ENCODE measurements at places on chromosomes 4 and X.

DNA sequence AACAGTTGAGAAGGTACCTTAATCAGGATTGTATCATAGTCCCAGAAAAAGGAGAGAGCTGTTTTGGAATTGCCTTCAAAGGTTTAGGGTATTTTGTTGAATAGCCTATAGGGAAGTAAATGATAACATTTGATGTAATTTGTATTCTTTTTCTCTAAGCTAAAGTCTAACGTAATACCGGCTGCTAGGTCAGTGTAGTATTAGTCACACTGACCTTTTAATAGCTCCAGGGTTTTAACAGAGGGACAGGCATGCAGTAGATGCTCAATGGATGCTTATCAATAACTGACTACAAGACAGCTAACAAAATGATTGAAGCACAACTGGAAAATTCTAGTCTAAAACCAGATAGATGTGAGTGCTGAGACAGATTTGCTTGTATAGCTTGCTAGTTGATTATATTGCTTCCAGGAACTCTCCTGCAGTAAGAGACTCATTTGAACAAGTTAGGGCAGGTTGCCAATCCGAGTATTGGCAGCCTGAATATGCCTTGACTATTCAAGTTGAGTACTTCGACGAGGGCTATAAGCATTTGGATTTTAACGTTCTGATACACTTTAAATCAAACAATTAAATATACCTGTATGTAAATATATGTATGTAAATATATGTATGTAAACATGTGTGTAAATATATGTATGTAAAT lies 16.5 kb upstream of the PNPLA4 start:
- DNase-seq: no peak

DNA sequence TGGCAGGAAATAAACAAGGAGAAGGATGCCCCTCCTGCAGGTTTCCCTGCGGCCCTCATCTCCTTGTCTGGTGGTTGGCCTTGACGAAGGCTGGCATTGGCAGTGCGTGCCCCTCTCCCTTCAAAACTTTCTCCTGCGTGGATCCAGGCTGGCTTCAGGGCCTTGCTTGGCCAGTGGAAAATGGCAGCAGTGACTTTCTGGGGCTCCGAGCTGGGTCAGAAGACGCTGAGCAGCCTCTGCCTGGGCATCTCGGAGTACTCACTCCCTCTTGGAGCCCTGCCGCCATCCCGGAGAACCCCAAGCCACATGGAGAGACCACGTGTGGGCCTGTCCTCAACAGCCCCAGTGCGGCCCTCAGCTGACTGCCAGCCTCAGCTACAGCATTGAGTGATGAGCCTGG lies 39.5 kb downstream of the ADRA2C start:
- no peak for DNase-seq

DNA sequence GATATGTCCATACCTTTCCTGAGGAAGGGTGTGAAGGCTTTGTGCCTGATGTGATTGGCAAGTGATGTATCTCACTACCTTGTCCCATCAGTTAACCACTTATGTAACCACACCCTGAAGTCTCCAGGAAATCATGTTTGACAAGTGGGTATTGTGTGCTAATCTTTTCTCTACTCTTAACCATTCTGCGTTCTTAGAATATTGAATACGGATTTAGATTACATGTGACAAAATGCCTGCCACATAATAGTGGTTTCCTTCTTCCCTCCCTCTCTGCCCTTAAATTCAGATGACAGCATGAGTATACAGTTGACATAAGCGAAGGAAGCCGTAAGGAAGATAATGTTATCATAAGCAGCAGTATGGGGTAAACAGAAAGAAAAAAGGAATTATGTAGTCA lies 108.4 kb downstream of the KLHL8 start:
- DNase-seq: no peak

DNA sequence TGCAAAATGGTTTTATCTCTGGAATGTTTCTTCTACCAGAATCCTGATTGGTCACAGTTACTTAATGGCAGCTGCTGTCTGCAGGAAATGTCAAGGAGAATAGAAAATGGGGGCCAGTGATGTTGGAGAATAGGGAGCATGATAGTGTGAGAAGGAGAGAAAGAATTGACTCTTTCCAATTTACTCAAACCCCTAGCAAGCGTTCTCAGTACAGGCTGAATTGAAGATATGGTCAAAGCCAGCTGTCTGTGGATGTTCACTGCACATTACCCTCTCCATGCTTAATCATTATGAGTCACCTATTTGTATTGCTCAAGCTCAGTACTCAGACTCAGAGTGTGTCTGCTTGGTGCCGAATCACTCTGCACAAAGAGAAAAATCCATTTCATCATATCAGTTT lies 57.8 kb upstream of the FAM47B start:
- DNase-seq: no peak

DNA sequence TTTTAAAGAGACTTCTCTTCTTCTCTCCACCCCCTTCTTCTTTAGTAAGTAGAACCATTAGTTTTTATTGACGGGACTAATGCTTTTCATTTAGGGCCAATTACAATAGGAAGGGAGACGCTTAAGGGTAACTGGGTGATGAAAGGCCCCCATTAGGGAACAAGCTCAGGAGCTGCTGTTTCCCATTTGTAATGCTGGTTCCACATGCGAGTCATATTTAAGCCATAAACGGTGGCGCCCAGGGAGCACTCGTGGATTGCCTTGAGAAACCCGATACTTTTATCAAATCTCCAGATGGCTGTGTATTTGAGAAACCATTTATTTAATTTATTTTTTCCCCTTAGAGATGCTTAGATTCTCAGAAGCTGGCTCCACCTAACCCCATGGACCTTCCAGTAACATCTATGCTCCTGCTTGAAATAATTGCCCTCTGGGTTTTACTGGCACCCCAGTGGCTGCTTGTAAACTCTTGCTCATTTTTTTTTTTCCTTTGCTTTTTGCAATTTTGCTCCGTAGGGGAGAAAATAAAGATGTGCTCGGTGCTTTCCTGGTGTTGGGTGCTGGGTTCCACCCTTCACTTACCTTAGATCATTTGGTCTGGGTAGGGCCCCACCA lies 124.2 kb upstream of the MSX1 start:
- DNase-seq: no peak

DNA sequence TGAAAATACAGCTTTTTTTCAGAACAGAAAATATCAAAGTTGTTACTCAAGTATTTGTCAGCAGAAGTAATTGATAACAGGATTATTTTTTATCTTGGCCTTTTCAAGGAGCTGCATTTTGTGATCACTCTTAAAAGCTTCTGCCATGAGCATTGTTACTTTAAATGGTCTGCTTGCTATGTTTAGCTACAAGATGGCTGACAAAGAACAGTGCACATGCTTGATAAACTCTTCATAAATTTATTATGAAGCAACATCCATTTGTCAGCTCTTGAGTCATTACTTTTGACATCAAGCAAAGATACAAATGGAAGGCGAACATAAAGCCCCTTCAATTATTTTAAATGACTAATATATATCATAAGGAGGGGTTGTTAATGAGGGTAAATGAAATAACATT lies 205.4 kb upstream of the RPS6KA3 start:
- no peak for DNase-seq

DNA sequence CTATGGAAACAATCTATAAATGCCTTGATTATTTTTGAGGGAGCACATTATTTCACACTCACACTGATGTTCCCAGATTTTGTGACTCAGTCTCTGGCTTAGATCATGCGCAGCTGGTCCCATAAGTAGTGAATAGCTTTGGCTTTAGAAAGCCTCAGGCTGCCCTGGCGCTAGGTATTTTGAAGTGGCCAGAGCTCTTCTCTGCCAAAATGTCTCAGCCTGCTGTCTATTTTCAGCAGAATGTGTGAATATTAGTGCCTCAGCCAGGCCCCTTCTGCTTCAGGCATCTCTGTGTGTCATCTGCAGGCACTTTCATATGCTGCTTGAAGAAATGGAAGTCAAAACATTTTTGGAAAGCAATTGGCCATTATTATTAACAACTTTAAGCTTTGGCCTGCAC lies 931.0 kb upstream of the INTU start:
- no peak for DNase-seq

GRCh38 chr4:8575457-8575856 lies 4.7 kb upstream of the GPR78 start:
- DNase-seq: no peak

DNA sequence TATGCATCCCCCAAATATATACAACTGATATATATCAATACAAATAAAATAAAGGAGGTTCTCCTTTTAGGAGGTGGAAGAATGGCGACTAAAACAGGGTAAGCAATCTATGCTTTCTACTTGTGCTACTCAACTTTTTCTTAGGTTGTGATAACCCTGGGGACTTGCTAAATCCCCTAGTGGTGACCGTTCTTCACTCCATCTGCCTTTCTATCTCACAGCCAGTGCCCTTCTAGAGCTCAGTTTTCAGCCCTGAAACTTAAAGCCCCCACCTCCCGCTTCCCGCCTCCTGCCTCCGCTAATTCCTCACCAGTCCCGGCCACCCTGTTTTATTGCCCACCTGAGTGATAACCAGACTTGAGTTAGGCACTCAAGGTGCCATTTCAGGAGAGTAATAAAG lies 15.5 kb upstream of the ESX1 start:
- DNase-seq: no peak

DNA sequence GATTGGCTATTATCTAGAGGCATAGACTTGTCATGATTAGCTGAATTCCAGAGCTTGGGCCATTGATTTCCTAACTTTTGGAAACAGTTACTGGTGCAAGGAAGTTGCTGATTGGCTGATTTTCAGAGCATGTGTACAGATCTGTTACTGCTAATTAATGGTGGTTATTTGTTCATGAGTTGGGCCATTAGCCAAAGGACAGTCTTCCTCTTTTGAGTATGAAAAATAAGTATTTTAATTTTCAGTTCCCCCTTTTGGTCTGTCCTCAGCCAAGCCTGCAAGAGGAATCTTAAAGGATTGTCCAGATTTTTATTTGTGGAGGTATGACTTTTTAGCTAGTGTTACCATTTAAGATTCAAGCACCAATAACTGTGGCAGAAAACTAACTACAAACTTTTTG lies 7.0 kb upstream of the DSPP start:
- no peak for DNase-seq

GRCh38 chr4:140312100-140312499 lies 61.3 kb upstream of the SCOC start:
- no peak for DNase-seq

DNA sequence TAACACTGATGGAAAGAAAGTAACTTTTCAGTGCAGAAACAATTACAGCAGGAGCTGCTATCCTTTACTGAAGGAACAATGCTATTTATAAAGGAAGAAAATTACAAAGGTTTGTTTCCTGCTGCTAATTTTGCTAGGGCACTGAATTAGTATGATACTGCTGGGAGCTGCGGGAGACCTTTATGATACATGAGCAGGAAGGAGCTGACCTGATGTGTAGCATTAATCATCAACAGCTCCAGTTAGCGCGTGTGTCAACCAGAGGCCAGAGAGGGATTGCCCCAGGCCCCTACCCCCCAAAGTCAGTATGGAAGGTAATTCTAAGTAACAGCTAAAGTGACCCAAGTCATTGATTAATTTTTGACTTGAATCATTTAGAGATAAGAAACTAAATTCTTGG lies 728.9 kb downstream of the PCDH18 start:
- DNase-seq: no peak

GRCh38 chrX:12352922-12353321 lies 214.6 kb downstream of the FRMPD4 start:
- DNase-seq: no peak

DNA sequence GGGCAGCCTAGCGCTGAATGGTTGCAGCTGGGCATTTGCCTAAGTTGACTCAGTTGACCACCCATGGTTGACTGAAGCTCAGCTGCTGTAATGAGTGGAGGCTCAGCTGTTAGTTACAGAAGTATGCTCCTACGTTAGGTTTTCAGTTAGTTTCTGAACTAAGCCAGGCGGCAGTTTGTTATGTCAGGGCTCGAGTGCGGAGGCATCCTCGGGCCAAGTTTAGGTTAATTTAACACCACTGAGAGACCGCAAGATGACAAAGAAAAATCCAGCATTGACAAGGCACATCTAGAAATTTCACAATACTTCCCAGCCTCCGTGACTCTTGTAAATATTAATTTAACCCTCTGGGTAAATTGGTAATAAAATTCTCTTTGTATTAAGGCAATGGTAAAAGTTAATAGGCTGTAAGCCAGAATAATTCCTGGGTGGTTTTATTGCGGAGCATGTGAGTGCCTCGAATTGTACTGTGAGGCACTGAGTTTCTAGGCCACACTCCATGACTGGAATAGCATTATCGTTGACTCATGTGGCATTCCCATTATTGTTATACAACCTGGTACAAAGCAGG lies 33.1 kb upstream of the CDKN2AIP start:
- DNase-seq: no peak

DNA sequence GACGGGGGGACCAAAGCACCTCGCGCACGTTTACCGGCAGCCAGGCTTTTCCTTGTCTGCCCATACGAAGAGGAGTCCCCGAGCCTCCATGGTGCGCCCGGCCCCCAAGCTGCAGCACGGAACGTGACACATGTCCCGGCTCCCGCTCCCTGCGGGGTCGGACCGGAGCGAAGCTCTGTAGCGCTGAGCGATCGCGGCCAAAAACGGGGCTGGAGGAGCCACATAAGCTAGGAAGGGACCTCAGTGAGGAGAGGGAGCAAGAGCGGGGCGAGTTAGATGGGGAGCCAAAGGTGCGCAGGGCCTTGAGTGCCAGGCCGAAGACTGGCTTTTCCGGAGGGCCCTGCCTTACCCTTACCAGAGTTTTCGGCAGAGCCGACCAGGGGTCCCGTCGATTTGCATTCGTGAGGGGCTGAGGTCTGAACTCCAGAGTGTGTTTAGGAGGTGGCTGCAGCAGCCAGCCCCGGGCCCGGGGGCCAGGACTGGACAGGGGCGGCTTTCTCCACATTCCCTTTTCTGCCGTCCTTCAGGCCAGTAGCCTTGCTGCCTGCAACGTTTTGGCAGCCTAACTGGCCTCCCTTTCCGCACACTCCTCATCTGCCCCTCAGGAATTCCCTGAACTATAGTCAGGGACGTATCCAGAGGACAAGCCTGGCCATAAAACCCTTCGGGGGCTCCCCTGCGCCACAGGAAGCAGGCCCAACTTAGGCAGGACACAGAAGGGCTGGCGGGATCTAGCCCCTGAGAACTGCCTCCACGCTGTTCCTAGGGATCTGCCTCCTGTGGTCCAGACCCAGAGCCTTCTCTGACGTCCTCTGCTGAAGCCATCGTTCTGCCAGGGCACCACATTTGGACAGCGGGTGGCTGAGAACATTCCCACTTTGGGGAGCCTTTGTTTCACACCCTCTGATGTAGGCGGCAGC lies 689 bp downstream of the SSR4 start:
- DNase-seq: no peak

DNA sequence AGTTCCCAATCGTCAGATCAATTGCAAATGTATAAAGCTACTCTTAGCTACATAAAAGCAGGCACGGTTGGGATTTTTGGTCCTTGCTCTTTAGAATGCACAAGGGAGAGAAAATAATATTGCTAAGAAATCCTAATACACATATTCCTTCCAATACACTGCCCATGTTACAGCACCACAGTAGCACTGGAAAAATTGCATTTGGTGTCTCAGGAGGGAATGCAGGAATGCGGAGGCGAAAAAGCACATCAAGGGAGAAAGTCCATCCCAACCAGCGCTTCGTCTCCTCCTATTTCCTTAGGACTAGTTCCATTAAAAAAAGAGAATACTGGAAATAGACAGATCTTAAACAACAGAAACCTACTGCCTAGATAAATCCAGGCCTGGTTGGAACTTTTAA lies 23.9 kb downstream of the ADGRA3 start:
- no peak for DNase-seq

GRCh38 chr4:37685161-37685822 lies 884 bp downstream of the RELL1 start:
- DNase-seq: no peak

All from stimulated activated CD8-positive, alpha-beta memory T cell treated with anti-CD3 and anti-CD28 coated beads, Interleukin-2, amount 100 ng/mL, for 1 hour (primary cell).